Germinal center (tissue), 1 donor: ENCODE measurements at places on chromosomes 4 and X.

- DNase-seq, result no peak
These were observed 94.4 kb downstream of the SCD5 start for GRCh38 chr4:82704156-82704555.

DNA sequence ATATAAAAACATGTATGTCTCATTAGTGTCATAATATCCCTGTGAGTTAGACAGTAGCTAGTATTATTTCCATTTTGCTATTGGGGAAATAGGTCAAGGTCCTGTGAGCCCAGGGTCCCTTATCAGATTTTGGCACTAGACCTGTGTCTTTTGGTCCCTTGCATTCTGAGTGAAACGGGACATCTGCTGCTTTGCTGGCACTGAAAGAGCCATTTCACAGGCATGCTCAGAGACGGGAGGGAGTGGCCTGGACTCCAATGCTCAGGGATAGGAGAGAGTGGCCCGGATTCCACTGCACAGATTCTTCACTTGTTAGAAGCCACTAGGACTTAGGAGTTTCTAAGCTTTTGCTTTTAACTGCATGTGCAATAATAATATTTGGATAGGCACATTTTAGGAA lies 177.2 kb downstream of the TSPAN5 start:
- DNase-seq, result no peak

- no peak for DNase-seq
These were observed 159.3 kb upstream of the GALNT7 start for GRCh38 chr4:173009129-173009823.

GRCh38 chr4:81632581-81633299 lies 161.0 kb upstream of the RASGEF1B start:
- DNase-seq, result no peak

DNA sequence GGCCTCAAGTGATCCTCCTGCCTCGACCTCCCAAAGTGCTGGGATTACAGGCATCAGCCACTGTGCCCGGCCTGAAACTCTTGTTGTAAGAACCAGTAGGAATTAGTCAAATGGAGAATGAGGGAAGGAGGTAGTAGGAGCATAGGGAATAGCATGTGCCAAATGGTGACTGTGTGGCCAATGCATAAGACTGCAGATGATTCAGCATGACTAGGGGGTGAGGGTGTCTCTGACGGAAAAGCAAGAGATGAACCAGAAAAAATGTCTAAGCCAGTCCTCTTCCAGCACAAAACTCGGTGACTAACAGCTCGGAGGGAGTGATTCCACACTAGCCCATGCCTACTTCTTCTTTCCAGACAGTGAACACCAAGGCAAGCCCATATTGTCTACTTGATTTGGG lies 58.2 kb upstream of the DUSP21 start:
- DNase-seq, result no peak
